ENCODE measurements at places on chromosomes 6 and 20.

DNA sequence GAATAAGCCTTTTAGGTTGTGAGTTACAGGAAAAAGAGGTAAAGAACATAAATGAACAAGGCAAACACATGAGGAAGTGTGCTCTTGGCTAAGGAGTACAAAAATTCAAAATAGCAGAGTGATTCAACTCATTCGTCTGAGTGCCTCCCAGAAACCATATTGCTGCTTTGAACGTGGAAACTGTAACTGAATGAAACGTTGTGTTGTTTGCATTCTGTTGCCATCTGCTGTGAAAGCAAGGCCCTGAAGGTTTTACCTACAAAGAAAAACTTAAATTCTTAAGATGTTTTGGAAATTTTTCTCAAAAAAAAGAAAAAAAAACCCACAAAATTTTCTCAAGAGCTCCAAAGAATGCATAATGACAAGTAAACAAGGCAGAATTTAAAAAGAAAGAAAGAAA, 375.4 kb upstream of the HS3ST5 start:
- DNase-seq = no peak

GRCh38 chr6:25064006-25064405, 128.2 kb upstream of the RIPOR2 start:
- DNase-seq = no peak

- no peak for DNase-seq
Measured at GRCh38 chr20:61759286-61760065, 306.2 kb downstream of the TAF4 start.

DNA sequence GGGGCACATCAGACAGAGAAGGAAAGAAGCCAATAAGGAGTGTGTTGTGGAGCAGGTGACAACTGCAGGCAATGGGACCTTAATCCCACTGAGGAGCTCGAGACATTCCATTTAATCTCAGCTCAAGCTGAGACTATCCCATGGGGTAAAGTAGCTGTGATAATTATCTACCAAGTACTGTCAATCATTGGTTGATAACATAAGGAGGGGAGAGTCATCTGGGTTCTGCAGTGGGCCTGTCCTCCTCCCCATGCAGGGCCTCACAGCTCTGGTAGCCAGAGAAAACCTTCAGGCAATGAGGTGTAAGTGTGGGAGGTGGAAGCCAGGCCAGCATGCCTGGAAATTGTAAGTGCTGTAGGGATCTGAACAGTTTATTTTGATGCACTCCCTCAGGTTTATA, 375.0 kb upstream of the ARID1B start:
- no peak for DNase-seq

- DNase-seq = no peak
Measured at GRCh38 chr6:88455317-88455716, 289.2 kb upstream of the CNR1 start.

All from activated CD4-positive, alpha-beta T cell treated with anti-CD3 and anti-CD28 coated beads for 4 hours (primary cell).